Left lung (tissue), 14 donors: ENCODE measurements at places on chromosomes 1 and 21.

GRCh38 chr1:20137604-20138003, 1.5 kb upstream of the PLA2G2F start:
- DNase-seq = peak; percentile 22
- no peaks in the 10 kb centered on the region for H3K4me1 ChIP-seq
- no peak overlapping the region for H3K27ac ChIP-seq
- no peak overlapping the region for H3K4me3 ChIP-seq

- H3K27ac ChIP-seq = no peak overlapping the region
- no peak for DNase-seq
- no peaks in the 10 kb centered on the region for H3K4me1 ChIP-seq
Observed at GRCh38 chr1:177809819-177810218, 160.0 kb downstream of the SEC16B start.

- no peak overlapping the region for H3K27ac ChIP-seq
- no peaks in the 10 kb centered on the region for H3K36me3 ChIP-seq
- H3K27me3 ChIP-seq = no peaks in the 10 kb centered on the region
- DNase-seq = no peak
Observed at GRCh38 chr1:110384581-110385321, 6.1 kb downstream of the SLC16A4 start.

DNA sequence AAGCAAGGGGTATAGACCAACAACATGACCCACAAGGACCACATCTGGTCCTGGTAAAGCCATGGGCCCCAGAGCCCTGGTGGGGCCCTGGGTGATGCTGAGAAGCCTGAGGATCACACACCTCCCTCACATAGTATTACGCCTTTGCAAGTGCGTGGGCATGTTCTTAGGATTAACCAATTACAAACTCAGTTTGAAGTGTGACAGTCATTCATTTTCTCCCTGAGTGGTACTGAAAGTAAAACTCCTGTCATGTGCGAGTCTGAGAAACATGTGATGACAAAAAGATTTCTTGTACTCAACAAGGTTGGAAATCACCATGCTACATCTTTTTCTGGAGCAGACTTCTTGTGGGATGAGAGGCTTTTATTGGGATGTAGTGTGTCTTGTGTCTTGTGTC, 315.3 kb upstream of the DUSP10 start:
- no peaks in the 10 kb centered on the region for H3K36me3 ChIP-seq
- no peak overlapping the region for H3K4me3 ChIP-seq
- H3K27me3 ChIP-seq = no peaks in the 10 kb centered on the region
- no peaks in the 10 kb centered on the region for H3K4me1 ChIP-seq
- no peak for DNase-seq

GRCh38 chr1:63955370-63956145, 181.7 kb downstream of the ROR1 start:
- H3K27me3 ChIP-seq = no peaks in the 10 kb centered on the region
- no peaks in the 10 kb centered on the region for H3K36me3 ChIP-seq
- DNase-seq = no peak
- no peak overlapping the region for H3K27ac ChIP-seq
- no peak overlapping the region for H3K4me3 ChIP-seq

- peak overlapping the region; percentile 94 for H3K27ac ChIP-seq
- no peaks in the 10 kb centered on the region for H3K36me3 ChIP-seq
- H3K27me3 ChIP-seq = no peaks in the 10 kb centered on the region
- DNase-seq = no peak
- peaks cover 6% of the 10 kb centered on the region for H3K4me1 ChIP-seq
Observed at GRCh38 chr1:167627865-167628641, 2.0 kb upstream of the RCSD1 start.

DNA sequence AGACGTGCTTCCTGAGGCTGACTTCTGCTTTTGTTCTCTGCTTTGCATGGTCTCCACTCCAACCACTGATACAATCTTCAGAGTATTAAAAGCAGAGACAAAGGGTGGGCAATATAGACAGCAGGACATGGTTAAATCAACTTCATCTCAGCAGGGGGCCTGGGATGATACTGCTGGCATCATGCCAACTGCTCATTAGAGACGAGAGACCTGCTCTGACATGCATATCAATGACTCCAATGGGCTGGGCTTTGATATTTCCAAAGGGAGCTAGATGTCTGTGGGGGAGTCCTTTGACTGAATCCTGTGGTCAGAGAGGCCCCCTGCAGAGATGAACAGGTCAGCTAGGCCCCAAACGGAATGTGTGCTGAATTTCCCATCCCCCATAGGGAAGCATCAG, 106.6 kb downstream of the ACTL8 start:
- no peak overlapping the region for H3K27ac ChIP-seq
- no peaks in the 10 kb centered on the region for H3K36me3 ChIP-seq
- H3K4me1 ChIP-seq = no peaks in the 10 kb centered on the region
- peaks cover 3% of the 10 kb centered on the region for H3K27me3 ChIP-seq
- H3K4me3 ChIP-seq = no peak overlapping the region

DNA sequence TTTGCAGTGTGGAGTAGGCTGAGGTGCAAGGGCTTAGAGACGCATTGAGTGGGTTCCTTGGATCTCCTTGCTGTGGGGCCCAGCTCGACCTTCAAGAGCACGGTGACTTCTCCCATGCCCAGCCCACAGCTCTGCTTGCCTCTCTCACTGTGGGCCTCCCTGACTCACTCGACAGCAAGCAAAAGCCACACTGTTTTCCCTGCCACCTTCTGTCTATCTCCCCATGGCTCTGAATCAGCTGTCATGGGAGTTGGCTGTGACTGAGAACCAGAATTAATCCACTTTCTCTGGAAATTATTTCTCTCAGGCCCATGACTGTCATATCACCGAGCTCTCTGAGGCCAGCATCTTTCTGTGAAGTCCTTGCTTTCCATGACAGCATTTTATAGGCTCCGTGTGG, 140.7 kb downstream of the NOS1AP start:
- H3K27ac ChIP-seq = no peak overlapping the region
- peaks cover 19% of the 10 kb centered on the region for H3K4me1 ChIP-seq
- H3K4me3 ChIP-seq = no peak overlapping the region
- no peak for DNase-seq

GRCh38 chr21:36959020-36959835, 7.2 kb downstream of the HLCS start:
- DNase-seq = no peak
- no peak overlapping the region for H3K27ac ChIP-seq
- no peaks in the 10 kb centered on the region for H3K27me3 ChIP-seq
- no peak overlapping the region for H3K4me3 ChIP-seq

DNA sequence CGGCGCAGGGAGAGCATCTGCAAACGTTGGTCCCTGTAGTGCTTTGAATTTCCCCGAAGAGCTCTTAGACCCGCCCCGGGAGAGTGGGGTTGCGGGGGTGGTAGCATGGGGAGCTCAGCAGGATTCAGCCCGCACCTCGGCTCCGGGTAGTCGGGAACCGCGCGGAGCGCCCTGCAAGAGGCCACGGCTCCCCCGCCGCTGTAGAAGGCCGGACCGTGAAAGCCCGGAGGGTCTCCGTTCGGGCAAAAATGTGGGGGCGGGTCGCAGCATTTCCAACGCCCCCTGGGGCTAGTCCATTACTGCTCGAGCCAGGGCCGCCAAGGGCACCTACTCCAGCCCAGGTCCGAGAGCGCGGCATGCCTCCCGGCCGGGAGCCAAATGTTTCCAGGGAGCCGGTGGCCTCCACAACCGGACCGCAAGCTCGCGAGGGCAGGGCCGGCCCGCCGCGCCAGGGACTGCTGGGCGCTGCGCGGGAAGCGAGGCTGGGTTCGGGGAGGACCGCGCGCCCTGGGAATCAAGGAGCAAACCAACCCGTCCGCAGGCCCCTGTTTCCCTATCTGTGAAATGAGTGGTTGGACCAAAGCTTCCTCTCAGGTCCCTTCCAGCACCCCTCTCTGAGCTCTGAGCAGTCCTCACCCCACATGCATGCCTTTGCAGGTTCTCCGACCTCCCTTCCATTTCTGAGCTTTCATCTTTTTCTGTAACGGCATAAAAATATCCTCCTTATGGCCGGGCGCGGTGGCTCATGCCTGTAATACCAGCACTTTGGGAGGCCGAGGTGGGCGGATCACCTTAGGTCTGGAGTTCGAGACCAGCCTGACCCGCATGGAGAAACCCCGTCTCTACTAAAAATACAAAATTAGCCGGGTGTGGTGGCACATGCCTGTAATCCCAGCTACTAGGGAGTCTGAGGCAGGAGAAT, 775 bp upstream of the TMEM63A start:
- no peaks in the 10 kb centered on the region for H3K27me3 ChIP-seq
- no peaks in the 10 kb centered on the region for H3K36me3 ChIP-seq
- peak overlapping the region; percentile 97 for H3K4me3 ChIP-seq

- H3K27me3 ChIP-seq = no peaks in the 10 kb centered on the region
- peaks cover 21% of the 10 kb centered on the region for H3K4me1 ChIP-seq
- H3K4me3 ChIP-seq = no peak overlapping the region
- no peak for DNase-seq
- no peaks in the 10 kb centered on the region for H3K36me3 ChIP-seq
Observed at GRCh38 chr1:41646186-41646585, 161.7 kb upstream of the EDN2 start.

DNA sequence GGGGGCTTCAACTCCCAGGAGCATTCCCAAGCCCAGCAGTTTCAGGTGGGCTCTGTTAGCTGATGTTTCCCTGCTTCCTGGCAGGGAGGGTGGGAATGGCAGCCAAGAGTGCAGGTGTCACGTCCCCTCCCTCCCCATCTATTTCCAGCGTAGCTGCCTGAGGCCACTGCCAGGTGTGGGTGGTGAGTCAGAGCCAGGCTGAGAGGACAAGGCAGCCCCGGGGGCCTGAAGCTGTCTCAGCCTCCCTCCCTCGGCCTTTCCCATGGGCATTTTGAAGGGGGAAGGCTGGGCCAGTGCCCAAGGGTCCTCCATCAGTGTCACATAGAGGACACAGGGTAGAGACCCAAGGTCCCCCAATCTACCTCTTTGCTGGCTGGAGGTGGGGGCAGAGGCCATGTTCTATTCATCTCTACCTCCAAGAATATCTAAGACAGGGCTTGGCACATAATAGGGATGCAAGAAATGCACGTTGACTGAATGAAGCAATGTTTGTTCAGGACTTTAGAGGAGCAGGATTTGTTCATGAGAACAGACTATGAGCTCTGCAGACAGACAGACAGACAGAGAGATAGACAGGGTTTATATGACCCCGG, 34.4 kb upstream of the ID3 start:
- no peaks in the 10 kb centered on the region for H3K36me3 ChIP-seq
- no peak overlapping the region for H3K27ac ChIP-seq
- H3K4me1 ChIP-seq = peaks cover 8% of the 10 kb centered on the region
- DNase-seq = no peak
- no peaks in the 10 kb centered on the region for H3K27me3 ChIP-seq

GRCh38 chr1:197001828-197002227, 24.5 kb downstream of the CFHR5 start:
- H3K4me3 ChIP-seq = no peak overlapping the region
- no peaks in the 10 kb centered on the region for H3K4me1 ChIP-seq
- H3K36me3 ChIP-seq = no peaks in the 10 kb centered on the region
- no peaks in the 10 kb centered on the region for H3K27me3 ChIP-seq
- DNase-seq = no peak
- no peak overlapping the region for H3K27ac ChIP-seq

- H3K36me3 ChIP-seq = no peaks in the 10 kb centered on the region
- H3K4me1 ChIP-seq = peaks cover 14% of the 10 kb centered on the region
- H3K4me3 ChIP-seq = peak overlapping the region; percentile 96
- H3K27ac ChIP-seq = peak overlapping the region; percentile 86
- H3K27me3 ChIP-seq = no peaks in the 10 kb centered on the region
- no peak for DNase-seq
Observed at GRCh38 chr1:109427171-109427467, 871 bp upstream of the PSMA5 start.

DNA sequence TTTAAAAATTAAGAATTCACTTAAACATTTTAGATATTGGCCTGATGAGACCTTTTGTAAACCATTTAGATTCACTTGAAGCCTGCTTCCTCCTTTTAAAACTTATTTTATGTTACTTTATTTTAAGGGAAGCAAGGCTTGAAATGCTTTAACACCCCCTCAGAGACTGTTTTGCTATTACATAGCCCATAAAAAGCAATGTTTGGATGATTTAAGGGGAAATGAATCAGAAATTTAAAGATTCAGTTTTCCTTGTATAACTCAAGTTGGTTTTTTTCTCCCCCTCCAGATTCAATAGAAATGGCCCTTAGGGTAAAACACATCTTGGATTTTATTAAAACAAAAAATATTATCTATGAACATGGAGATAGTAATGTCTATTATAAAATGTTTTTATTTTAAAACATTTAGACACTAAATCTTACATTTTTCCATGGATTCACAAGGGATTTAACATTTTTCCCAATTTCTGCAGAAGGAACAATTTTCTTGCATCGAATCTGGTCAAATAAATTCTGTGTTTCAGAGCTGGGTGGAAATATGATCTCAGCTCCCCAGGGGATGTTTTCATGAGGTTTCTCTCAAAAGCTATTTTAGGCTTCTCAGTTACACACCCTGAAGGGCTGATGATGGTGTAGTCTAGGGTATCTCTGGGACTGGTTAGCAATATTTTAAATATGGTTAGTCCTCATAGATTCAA, 69.3 kb upstream of the WARS2 start:
- no peaks in the 10 kb centered on the region for H3K27me3 ChIP-seq
- H3K4me3 ChIP-seq = no peak overlapping the region
- no peak for DNase-seq
- no peaks in the 10 kb centered on the region for H3K36me3 ChIP-seq
- no peaks in the 10 kb centered on the region for H3K4me1 ChIP-seq
- no peak overlapping the region for H3K27ac ChIP-seq

GRCh38 chr1:233016798-233017197, 66.4 kb downstream of the NTPCR start:
- H3K27ac ChIP-seq = no peak overlapping the region
- H3K4me3 ChIP-seq = no peak overlapping the region
- no peak for DNase-seq
- H3K27me3 ChIP-seq = no peaks in the 10 kb centered on the region
- H3K4me1 ChIP-seq = no peaks in the 10 kb centered on the region

GRCh38 chr1:111669268-111669667, 49.7 kb downstream of the RAP1A start:
- no peaks in the 10 kb centered on the region for H3K36me3 ChIP-seq
- DNase-seq = no peak
- peak overlapping the region; percentile 5 for H3K27ac ChIP-seq
- H3K4me1 ChIP-seq = peaks cover 54% of the 10 kb centered on the region
- H3K27me3 ChIP-seq = no peaks in the 10 kb centered on the region

DNA sequence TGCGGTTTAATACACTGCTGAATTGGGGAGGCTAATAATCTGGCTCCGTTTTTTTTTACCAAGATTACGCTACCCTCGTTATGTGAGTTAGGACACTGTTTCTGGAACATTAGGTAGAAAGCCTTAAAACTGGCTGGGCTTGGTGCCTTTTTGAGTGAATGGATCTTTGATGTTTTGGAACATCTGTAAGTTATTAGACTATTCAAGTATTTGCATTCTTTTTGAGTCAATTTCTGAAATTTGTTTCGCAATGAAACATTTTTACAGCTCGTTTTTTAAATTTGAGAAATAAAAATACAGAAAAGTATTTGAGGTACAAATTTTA, 106.9 kb downstream of the LTN1 start:
- peak overlapping the region; percentile 95 for H3K27ac ChIP-seq
- no peak overlapping the region for H3K4me3 ChIP-seq
- no peaks in the 10 kb centered on the region for H3K4me1 ChIP-seq
- H3K27me3 ChIP-seq = no peaks in the 10 kb centered on the region
- no peaks in the 10 kb centered on the region for H3K36me3 ChIP-seq
- no peak for DNase-seq

GRCh38 chr21:41429305-41429704, 3.3 kb downstream of the MX1 start:
- no peak for DNase-seq
- no peak overlapping the region for H3K4me3 ChIP-seq
- H3K27me3 ChIP-seq = no peaks in the 10 kb centered on the region
- H3K4me1 ChIP-seq = peaks cover 28% of the 10 kb centered on the region

- H3K36me3 ChIP-seq = no peaks in the 10 kb centered on the region
- H3K4me1 ChIP-seq = no peaks in the 10 kb centered on the region
- no peaks in the 10 kb centered on the region for H3K27me3 ChIP-seq
- DNase-seq = no peak
- H3K4me3 ChIP-seq = no peak overlapping the region
- H3K27ac ChIP-seq = no peak overlapping the region
Observed at GRCh38 chr1:159406821-159407220, 25.2 kb upstream of the OR10J4 start.
